ENCODE measurements at places on chromosomes 2 and 18.
A peak's percentile ranks its signal among the peaks of the same experiment; 100 is the strongest.

GRCh38 chr18:59996370-59996966 is 96.7 kb downstream of the PMAIP1 start:
- DNase-seq: peak; percentile 48

- no peak for DNase-seq
Measured at GRCh38 chr2:80269806-80270205, 34.7 kb downstream of the LRRTM1 start.

DNA sequence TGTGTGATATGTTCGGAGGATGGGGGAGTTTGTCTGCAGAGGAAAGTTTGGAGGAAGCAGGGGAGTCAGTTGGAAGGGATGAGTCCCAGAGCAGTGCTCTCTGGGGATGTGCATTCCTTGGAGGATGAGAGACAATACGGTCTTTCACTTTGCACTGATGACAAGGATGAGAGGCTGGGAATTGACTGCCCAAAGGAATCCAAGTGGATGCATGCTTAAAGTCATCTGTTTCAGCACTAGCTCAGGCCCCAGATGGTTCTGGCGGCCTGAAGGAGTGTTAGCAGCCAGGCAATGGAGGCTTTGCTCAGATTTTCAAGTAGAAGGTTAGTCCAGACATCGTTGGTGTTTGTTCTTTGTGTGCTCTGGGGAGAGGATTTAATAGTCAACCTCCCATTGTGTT is 100.2 kb downstream of the CRIM1 start:
- no peak for DNase-seq

- DNase-seq: peak; percentile 33
Measured at GRCh38 chr2:204072443-204073324, 136.1 kb downstream of the ICOS start.

GRCh38 chr2:234828382-234829073 is 123.3 kb upstream of the SH3BP4 start:
- no peak for DNase-seq

DNA sequence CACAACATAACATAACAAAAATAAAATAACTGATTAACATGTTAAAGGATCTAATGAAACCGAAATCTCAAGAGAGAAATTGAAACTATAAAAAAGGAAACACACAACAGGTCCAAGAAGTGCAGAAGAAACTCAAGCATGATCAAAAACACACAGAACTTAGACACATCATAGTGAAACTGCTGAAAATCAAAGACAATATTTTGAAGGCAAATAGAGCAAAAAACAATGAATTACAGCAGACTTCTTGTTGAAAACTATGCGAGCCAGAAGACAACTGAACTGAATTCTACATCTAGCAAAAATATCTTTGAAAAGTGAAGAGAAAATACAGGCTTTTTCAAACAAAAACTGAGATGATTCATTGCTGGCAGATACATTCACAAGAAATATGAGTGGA is 61.3 kb downstream of the UGP2 start:
- DNase-seq: no peak

Data from HT-29 (cell line).